NCI-H2171 treated with DMSO at 0.1 percent for 48 hours (cell line): ENCODE measurements at places on chromosomes 16 and 17.

- DNase-seq = no peak
Observed at GRCh38 chr16:27774779-27775178, 224.8 kb downstream of the KATNIP start.

DNA sequence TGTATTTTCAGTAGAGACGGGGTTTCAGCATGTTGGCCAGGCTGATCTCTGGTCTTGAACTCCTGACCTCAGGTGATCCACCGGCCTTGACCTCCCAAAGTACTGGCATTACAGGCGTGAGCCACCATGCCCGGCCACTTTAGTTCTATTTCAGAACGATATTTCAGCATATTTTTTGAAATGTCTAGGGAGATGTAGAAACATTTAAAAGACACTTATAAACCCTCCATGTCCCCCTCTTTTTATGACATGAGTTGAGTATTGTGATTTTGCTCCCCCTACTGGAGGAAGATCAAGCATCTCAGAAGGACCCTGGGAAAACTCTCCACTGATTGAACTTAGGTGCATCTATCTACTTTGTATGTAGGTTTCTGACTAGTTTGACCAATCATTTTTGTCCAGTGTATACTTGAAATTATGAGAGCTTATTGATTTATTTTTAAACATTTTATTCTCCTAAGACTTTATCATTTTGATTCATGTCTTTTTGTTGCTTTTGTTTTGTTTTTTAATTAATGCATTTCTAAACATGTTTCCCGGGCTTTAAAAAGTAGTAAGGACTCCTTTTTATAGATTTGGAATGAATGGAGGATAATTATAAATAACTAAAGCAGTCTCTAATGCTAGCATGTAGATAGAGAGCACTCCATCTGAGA is 105.1 kb downstream of the CHD9 start:
- DNase-seq = peak; percentile 29

DNA sequence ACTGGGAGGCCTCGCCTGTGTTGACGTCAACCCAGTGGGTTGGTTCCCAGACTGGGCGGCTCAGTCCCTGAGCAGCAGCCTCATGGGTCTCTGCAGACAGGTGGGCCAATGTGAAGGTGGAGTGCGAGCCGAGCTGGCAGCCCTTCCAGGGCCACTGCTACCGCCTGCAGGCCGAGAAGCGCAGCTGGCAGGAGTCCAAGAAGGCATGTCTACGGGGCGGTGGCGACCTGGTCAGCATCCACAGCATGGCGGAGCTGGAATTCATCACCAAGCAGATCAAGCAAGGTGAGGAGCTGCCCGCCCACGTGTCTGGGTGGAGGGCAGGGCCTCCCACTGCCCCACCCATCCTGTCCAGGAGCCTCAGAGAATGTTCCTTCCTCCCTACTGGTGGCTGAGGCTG is 44.1 kb downstream of the MRC2 start:
- no peak for DNase-seq

DNA sequence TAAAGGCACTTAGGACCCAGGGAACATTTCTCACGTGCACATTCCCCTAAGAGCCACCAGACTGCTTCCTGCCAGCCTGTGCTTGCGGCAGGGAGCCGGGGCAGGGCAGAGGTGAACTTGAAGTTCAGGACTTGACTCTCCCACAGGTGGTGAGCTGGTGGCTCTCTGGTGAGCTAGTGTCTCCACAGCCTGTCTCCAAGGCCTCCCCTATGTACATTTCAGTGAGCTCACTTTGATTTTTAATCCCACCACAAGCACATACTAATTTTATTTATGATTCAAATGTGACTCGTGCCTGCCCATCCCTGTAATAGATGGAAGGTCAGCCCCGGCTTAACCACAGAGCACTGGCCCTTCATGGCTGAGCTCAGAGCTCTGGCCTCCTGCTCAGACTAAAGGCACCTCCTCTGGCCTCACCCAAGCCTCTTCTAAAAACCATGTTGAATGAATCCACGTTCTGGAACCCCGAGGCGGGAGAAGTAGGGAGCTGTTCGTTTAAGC is 9.2 kb downstream of the SNN start:
- no peak for DNase-seq

- peak; percentile 27 for DNase-seq
Observed at GRCh38 chr17:68981288-68981687, 26.1 kb upstream of the ABCA8 start.

DNA sequence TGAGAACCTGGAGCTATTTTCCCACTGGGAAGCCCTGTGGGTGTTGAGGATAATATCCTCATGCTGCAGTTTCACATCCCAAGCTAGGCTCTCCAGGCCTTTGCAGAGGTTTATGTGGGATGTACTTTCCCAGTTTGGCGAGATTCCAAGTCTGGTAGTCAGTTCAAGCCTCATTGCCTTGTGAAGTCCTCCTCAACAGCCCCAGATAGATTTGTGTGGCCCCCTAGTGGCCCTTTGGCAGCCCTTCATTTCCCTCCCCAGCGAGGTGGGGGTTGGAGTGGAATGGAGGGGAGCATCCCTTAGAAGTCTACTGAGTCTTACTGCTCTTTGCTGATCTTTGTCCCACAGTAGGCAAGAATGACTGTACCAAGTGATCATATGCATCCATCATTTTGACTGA is 137.9 kb downstream of the CDH11 start:
- peak; percentile 50 for DNase-seq

- DNase-seq = peak; percentile 95
Observed at GRCh38 chr17:74332017-74332650, 6.1 kb downstream of the KIF19 start.

- DNase-seq = peak; percentile 13
Observed at GRCh38 chr16:88264641-88265285, 118.0 kb upstream of the ZNF469 start.

- no peak for DNase-seq
Observed at GRCh38 chr16:68826652-68827051, 16.7 kb upstream of the TANGO6 start.

- DNase-seq = no peak
Observed at GRCh38 chr16:71826533-71827017, 17.9 kb upstream of the AP1G1 start.

- DNase-seq = no peak
Observed at GRCh38 chr17:55710829-55711496, 11.7 kb downstream of the TMEM100 start.
